ENCODE measurements at places on chromosomes 3 and 15.

GRCh38 chr15:87099916-87100315, 1020.2 kb downstream of the AGBL1 start:
- DNase-seq: no peak

GRCh38 chr15:58146749-58147148, 8.6 kb downstream of the AQP9 start:
- peak; percentile 8 for DNase-seq

DNA sequence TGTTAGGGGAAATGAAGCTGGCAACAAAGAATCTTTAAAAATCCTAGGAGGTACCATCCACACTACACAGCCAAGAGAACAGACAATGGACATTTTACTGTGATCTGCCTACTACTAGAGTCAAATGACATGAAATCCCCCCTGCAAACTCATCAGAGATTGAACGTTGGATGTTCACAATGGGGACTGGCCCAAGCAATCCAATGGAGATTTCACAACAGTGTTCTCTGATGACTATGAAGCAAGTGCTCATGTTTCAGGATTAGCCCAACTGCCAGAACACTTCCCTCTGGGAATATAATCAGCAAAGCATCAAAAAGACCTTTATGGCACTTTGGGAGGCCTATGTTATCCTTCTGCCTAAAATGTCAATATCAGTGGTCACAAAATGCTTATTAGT, 97.8 kb downstream of the IGSF11 start:
- DNase-seq: no peak

DNA sequence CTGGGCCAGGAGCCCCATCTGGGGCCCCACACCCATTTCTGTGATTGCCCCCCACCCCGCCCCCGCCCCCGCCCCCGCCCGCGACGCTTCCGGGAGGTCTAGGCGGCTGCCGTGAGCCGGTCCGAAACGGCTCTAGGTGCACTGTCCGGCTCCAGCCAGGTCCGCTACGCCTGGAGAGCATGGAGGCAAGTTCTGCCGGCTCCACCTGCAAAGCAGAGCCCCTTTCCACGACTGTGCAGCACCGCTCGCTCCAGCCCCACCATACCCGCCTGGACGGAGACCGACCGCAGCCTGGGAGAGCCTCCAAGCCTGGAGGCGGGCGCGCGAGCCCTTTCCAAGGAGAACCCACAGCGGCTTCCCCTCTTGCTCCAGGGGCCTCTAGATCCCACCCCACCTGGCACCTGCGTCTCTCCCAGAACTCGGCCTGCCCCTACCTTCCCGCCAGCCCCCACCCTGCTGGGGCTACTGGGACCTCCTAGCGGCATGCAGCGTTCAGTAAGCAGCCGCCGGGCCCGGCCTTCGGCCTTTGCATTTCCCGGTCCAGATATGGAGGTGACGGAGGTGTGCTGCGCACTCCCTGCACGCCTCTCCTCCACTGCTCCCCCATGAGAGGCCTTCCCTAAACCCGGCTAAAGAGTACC, 66.2 kb downstream of the KLF13 start:
- DNase-seq: peak; percentile 29

DNA sequence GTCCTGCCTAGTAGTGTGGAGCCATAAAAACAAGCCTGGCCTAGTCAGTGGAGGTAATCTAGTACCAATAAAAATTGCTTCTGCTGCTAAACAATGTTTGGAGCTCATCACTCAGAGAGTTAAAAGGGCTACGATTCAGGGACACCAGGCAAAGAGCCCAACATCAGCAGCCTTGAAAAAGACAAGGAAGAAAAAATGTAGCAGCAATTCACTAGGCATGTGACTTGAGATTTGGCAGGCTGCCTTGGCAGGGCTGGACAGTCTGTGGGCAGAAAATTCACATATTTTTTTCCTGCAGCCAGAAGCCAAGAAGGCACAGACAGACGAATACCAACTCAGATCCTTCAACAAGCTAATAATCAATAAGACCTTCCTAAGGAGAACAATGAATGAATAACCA, 47.2 kb downstream of the IGSF11 start:
- DNase-seq: no peak

- no peak for DNase-seq
Observed at GRCh38 chr15:95742836-95743235, 587.7 kb upstream of the NR2F2 start.

GRCh38 chr3:23752126-23752525, 53.6 kb upstream of the UBE2E1 start:
- no peak for DNase-seq

- DNase-seq: no peak
Observed at GRCh38 chr3:31754575-31755278, 222.0 kb downstream of the STT3B start.

GRCh38 chr15:80487839-80488390, 83.7 kb downstream of the ARNT2 start:
- no peak for DNase-seq

DNA sequence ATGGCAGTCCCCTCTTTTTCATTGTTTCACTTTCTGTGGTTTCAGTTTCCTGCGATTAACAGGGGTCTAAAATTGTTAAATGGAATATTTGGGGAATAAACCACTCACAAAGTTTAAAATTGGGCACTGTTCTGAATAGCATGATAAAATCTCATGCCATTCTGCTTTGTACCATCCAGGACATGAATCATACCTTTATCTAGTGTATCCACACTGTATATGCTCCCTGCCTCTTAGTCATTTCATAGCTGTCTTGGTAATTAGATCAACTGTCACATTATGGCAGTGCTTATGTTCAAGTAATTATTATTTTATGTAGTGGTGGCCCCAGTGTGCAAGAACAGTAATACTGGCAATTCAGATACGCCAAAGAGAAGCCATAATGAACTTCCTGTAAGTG, 734.5 kb downstream of the ZPLD1 start:
- DNase-seq: no peak

DNA sequence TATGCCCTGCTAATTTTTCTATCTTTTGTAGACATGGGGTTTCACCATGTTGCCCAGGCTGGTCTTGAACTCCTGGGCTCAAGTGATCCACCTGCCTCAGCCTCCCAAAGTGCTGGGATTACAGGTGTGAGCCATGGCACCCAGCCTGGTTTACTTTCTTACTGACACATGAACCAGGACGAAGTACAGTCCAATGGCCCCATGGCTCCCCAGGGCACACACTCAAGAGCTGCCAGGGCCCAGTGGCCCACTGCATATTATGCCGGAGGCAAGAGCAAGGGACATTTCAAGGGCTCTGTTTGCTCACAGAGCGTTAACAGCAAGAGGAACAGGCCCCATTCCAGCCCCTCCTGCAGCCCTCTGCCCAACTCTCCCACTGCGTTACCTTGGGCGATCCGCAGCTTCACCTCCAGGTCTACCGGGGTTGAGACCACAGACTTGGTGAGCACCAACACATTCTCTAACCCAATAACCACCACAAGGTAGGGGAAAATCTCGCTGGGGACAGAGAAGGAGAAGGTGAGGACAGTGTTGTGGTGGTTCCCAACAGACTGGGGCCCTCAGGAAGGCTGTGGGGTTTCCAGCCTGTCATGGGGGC, 42.8 kb downstream of the PTPN23 start:
- no peak for DNase-seq

DNA sequence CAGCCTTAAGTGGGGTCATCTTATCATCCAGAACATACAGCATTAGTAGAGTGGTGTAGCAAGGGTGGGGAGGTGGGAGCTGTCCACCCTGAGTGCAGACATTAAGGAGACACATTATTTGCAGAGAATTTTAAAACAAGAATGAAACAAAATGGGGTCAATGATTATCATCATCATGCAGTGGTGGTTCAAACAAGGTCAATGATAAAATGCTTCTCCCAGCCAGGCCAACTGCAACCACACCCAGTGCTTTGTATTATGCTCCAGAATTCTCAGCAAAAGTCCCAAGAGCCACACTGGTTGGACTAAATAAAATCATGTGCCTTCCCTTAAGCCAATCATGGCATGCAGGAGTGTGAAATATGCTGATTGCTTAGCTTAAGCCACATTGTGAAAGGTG, 96.7 kb upstream of the FHIT start:
- no peak for DNase-seq

GRCh38 chr3:181885868-181886630, 174.3 kb downstream of the SOX2 start:
- DNase-seq: no peak

DNA sequence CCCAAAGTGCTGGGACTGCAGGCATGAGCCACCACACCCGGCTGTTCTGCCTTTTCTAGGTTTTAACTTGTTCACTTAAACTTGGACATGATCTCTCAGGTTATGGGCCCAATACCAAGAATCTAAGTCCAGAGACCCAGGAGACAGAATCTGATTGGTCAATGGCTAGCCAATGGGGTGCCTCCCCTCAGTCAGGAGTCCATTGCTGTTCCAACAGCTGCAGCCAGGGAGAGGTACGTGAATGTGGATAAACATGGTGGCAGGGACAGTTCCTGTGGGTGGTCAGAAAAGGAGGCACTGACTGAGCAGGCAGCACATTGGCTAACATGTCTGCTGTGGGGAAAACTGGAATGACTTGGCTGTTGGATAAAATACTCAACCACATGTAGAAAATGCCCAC, 140.3 kb downstream of the RPLP1 start:
- DNase-seq: no peak

DNA sequence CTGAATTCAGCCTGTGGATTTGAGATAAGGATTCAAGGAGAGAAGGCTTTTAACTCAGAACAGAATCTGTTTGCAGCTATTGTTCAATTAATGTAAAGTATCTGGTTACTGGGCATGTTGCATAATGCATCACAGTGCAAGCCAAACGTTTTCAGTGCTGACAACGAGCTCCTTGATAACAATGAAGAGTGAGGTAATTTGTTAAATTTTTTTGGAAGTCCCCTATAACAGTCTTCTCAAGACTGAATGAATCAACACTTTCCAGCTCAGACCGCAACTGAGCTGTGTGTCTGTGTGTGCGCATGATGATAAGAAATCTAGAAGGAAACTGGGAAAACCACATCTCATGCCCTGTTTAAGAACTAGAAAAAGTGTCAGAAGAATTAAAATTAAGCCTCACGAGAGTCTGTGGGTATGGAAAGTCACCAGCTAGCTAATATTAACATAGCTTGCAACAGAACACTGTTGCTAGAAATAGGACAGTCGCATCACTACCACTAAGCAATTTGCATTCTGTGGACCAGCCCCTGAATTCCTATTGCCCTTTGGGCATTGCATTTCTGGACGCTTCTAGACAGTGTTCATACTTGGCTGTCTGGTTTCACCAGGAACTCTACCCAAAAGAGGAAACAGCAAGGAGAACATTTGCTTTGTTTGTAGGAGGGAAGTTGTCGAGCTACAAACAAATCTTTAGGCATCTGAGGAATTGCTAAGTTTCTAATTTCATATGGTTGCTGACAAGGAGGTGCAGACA, 43.7 kb upstream of the ATP2C1 start:
- DNase-seq: peak; percentile 19

- DNase-seq: no peak
Observed at GRCh38 chr15:40639677-40640076, 45.6 kb downstream of the KNL1 start.

DNA sequence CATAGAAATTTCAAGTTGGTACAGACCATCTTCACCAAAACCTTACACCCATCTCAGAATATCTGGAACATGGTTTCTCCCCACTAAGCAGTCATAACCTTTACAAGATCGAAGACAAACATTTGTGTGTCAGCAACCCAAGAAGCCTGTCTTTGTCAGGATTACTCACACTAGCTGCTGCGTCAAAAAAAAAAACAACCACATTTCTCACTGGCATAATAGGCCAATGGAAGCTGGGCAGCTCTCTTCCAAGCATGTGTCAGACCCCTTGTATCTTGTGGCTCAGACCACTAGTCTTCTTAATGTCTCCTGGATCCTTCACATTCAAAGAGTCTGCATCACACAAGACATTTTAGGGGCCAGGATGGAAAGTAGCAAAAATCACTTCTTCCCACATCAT, 266.9 kb upstream of the IGF1R start:
- no peak for DNase-seq

GRCh38 chr3:107959550-107960154, 131.2 kb downstream of the CD47 start:
- no peak for DNase-seq

GRCh38 chr15:69841113-69841828, 256.4 kb downstream of the TLE3 start:
- DNase-seq: peak; percentile 32

GRCh38 chr3:169304716-169305115, 358.8 kb downstream of the MECOM start:
- no peak for DNase-seq

GRCh38 chr3:188470508-188471130, 316.7 kb downstream of the LPP start:
- no peak for DNase-seq

GRCh38 chr3:46296826-46297225, 54.6 kb downstream of the CCR3 start:
- DNase-seq: no peak

- no peak for DNase-seq
Observed at GRCh38 chr3:8864402-8865350, 95.3 kb upstream of the OXTR start.

GRCh38 chr3:174547801-174548435, 311.2 kb upstream of the NAALADL2 start:
- DNase-seq: no peak

DNA sequence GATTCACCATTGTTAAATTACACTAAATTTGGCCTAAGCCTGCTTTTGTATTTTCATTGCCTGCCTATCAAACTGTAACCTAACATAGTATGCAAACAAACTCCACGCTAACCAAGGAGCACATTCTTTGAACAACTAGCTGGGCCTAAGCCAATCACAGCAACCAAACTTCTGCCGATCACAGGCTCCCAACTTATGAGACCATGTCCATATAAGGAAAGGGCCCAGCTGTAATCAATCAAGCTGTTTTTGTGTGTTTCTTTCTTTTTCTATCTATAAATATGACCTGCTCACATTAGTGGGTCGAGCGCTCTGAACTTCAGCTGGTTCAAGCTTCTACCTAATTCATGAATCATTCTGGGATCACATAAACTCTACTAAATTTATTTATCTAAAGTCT, 473.6 kb downstream of the SI start:
- DNase-seq: no peak

- no peak for DNase-seq
Observed at GRCh38 chr3:161731968-161732367, 235.4 kb downstream of the OTOL1 start.

- DNase-seq: no peak
Observed at GRCh38 chr3:194548346-194549321, 61.8 kb upstream of the ATP13A3 start.

- no peak for DNase-seq
Observed at GRCh38 chr3:115927197-115927596, 303.9 kb downstream of the GAP43 start.

- peak; percentile 79 for DNase-seq
Observed at GRCh38 chr3:186614597-186615483, 2.0 kb downstream of the AHSG start.

Measured in large intestine (tissue), 12 donors.